Activated T-cell treated with anti-CD3 and anti-CD28 coated beads for 4 hours (primary cell): ENCODE measurements at places on chromosomes 2 and 18.

DNA sequence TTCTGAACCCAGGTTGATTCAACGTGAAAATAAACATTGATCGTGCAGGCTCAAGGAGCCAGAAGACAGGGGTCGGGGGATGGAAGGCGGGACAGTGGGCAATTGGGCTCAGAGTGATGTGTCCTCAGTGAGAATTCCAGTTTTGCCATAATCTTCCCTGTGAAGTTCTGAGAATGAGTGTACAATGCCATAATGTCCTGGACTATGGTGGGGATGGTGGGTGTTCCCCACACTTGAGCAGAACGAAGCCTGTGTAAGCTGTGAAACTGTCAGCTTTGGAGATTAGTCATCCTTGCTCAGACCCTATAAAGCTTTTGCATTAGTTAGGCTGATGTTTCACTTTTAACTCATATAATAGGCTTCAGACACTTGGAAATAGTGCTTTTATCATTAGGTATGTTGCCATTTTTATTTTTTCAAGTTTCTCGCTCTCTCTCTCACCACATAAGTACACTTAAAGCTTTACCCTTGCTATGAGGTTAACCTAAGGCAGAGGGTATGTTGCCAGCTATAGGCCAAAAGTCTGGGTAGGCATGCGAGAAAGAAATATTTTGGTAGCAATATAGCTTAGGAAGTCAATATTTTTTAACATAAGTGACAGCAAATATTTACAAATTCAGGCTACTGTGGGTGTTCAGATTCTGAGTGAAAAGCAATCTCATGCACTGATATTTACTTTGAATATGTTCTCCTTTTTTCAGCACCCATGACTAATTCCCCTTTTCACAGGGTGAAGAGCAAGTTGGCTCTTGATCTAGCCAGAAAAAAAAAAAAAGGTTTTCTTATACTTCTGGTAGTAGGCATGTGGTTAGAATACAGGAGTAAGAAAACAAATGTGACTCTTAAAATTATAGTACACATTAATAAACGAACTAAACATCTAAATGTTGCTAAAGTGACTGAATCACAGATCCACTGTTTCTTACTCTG lies 47.2 kb downstream of the CDC42EP3 start:
- no peak for DNase-seq

- no peak for DNase-seq
Observed at GRCh38 chr18:64099244-64099643, 49.6 kb downstream of the LINC00305 start.

- DNase-seq, result no peak
Observed at GRCh38 chr18:63758615-63759240, 16.5 kb upstream of the SERPINB7 start.

- no peak for DNase-seq
Observed at GRCh38 chr2:236769981-236770671, 200.5 kb downstream of the ACKR3 start.

DNA sequence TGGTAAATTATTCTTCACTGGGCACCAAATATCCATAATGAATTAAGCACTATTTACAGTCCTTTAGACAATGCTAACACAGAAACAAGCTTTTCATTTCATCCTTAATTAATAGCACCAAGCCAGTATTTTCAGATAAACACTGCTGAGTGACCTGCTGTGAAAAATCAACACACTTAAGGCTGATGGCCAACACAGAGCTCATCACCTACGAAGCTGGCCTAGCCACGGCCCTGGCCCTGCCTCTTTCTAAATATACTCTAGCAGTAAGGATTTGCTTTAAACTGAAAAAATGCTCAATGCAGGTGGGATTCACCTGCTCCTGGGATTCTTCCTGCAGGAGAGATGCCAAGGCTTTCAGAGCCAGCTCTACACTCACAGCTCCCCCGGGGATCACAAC lies 18.4 kb downstream of the CYB5A start:
- no peak for DNase-seq

DNA sequence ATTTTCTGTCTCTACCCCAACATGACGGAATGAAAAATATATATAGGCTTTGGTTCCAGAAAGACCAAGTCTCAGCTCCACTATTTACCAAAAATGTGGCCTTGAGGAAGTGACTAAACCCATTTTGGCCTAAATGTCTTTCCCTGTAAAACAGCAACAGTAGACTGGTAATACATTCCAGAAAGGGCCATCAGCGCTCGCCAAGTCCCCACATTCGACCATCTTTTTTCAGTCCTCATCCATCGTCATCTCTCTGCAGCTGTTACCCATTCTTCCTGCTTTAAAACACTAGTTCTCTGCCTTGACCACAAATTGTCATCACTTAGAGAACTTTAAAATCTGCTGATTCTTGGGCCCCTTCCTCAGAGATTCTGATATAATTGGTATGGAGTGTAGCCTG lies 183.8 kb upstream of the CTAGE1 start:
- no peak for DNase-seq

DNA sequence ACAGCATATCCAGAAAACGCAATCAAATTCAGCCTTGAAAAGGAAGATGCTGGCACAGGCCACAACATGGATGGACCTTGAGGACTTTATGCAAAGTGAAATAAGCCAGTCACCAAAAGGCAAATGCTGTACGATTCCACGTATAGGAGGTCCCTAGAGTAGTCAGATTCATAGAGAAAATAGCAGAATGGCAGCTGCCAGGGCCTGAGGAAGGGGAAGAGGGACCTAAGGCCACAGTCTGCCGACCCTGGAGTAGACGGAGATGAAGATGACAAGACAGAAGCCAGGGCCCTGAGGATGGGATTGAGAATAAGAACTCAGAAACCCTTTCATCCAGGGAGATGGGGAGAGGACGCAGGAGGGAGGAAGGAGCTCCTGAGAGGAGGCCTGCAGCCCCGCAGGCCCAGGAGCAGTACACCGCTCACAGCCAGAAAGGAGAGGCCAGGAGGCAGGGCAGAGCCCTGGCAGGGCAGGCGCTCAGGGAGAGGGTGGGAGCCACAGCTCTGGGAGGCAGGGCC lies 8.1 kb upstream of the MTERF4 start:
- DNase-seq, result no peak

GRCh38 chr18:24160086-24160485 lies 21.2 kb downstream of the CABYR start:
- no peak for DNase-seq
